ENCODE measurements at places on chromosomes 12 and 14.

- no peak for DNase-seq
Observed at GRCh38 chr14:77230914-77231313, 40.1 kb downstream of the NGB start.

- DNase-seq: no peak
Observed at GRCh38 chr12:89878950-89879349, 170.3 kb upstream of the ATP2B1 start.

GRCh38 chr14:37196604-37197420 is 925 bp upstream of the MIPOL1 start:
- no peak for DNase-seq

- peak; percentile 89 for DNase-seq
Observed at GRCh38 chr14:25520821-25521220, 470.9 kb upstream of the STXBP6 start.

- DNase-seq: peak; percentile 59
Observed at GRCh38 chr12:66648033-66648735, 30.7 kb downstream of the GRIP1 start.

GRCh38 chr12:124525927-124526692 is 41.3 kb downstream of the NCOR2 start:
- DNase-seq: no peak

DNA sequence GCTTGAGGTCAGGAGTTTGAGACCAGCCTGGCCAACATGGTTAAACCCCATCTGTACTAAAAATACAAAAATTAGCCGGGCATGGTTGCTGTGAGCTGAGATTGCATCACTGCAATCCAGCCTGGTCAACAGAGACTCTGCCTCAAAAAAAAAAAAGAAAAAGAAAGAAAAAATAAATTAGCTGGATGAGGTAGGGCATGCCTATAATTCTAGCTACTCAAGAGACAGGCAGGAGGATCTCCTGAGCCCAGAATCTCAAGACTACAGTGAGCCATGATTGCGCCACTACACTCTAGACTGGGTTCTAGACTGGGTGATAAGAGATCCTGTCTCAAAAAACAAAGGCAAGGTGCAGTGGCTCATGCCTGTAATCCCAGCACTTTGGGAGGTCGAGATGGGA is 16.9 kb downstream of the PPP4R3A start:
- DNase-seq: no peak

- DNase-seq: no peak
Observed at GRCh38 chr14:96058576-96059200, 19.5 kb downstream of the C14orf132 start.

DNA sequence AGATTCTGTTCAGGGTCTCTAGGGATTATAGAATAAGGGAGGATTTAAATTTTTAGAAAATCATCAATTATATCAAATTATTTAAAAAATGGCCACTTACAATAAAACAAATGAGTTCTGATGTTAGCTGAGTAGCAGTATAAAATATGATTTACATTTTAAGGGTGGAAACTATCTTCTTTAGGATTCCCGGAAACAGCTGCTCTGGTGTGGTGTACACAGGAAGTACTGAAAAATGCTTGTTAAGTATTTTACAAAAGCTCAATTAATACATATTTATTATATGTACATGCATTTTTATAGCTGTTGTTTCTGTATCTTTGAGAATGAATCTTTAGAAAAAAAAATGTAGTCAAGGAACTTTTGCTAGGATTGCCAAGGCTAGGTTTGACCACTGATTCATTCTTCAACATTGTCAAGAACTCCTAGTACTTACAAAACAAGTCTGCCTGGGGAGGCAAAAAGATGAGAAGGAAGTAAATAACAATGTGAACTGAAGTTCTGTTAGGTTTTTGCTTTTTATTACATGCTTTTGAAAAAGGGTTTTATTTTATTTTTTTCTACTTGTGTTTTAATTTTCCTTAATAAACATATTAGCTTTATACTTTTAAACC is 48.0 kb downstream of the ARF6 start:
- DNase-seq: no peak
